ENCODE measurements at places on chromosomes 6 and 20. TPM values are rescaled to one million over a fixed set of nuclear protein-coding genes. Genes with fewer than 3 reads are reported as not detected.

The FOXP4 gene
- 15.9 TPM for total RNA-seq

The CLDN20 gene
- not detected for total RNA-seq

The VNN1 gene
- not detected for total RNA-seq

The CEP43 gene
- total RNA-seq = 20.3 TPM

- no peaks in the 10 kb centered on the region for H3K27me3 ChIP-seq
- no peak overlapping the region for H3K27ac ChIP-seq
- no peaks in the 10 kb centered on the region for H3K4me1 ChIP-seq
- no peaks in the 10 kb centered on the region for H3K36me3 ChIP-seq
- no peak overlapping the region for H3K4me3 ChIP-seq
These were observed 156.8 kb upstream of the RIN2 start for GRCh38 chr20:19601126-19601810.

DNA sequence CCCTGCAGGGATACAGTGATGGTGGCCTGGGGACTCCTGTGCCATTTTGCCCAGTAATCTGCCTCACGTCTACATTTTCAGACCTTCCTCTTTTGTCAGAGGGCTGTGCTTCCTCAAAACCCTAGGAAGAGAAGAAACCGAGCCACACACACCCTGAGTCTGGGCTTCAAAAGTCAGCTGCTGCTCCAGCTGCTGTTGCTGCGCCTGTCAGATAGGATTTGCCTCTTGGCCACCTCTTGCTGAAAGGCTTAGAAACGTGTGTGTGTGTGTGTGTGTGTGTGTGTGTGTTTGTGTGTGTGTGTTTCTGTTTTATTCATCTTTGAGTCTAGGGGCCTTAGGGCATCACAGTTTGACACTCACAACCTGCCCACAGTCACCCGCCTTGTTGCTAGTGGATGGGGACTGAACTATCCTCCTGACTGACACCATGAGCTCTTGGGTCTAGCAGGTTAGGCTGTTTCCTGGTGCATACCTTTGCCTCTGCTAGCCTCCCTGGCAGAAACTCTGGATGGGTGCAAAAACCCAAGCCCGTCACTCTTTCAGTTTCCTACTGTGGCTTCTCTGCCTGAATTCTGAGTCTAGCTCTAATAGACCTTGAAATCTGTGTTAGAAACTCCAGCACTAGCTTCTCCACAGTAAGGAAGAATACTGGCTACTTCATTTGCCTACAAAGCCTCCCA, 94.9 kb upstream of the CEP85L start:
- no peaks in the 10 kb centered on the region for H3K36me3 ChIP-seq
- no peak for DNase-seq
- H3K4me1 ChIP-seq = peaks cover 31% of the 10 kb centered on the region
- H3K27ac ChIP-seq = no peak overlapping the region
- no peaks in the 10 kb centered on the region for H3K27me3 ChIP-seq

DNA sequence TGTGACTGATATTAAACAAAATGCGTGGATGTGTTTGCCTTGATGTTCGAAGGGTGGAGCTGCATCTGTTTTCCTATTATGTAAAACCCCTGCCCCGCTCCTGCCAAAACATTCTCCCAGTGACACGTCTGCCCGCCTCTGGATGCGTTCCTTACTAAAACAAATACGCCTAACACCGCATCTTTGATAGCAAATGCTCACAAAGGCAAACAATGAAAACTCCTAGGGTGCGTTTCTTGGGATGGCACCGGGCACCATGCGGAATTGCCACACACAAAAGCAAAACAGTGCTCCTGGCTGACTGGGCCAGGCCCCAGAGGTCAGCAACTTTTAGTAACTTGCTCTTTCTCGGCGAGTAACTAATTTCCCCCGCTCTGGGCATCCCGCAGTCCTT, 9.0 kb upstream of the FOXC1 start:
- DNase-seq = no peak
- H3K27me3 ChIP-seq = peaks cover 68% of the 10 kb centered on the region
- H3K4me3 ChIP-seq = no peak overlapping the region
- H3K36me3 ChIP-seq = no peaks in the 10 kb centered on the region
- H3K4me1 ChIP-seq = peaks cover 10% of the 10 kb centered on the region
- H3K27ac ChIP-seq = no peak overlapping the region

GRCh38 chr20:48751871-48752270, 75.9 kb downstream of the PREX1 start:
- peak overlapping the region; percentile 17 for H3K4me3 ChIP-seq
- H3K36me3 ChIP-seq = peaks cover 10% of the 10 kb centered on the region
- no peak for DNase-seq
- H3K27ac ChIP-seq = no peak overlapping the region
- no peaks in the 10 kb centered on the region for H3K27me3 ChIP-seq

GRCh38 chr6:86978251-86978650, 40.9 kb downstream of the HTR1E start:
- DNase-seq = no peak
- H3K27ac ChIP-seq = no peak overlapping the region
- peaks cover 6% of the 10 kb centered on the region for H3K27me3 ChIP-seq
- no peaks in the 10 kb centered on the region for H3K4me1 ChIP-seq

GRCh38 chr20:9110916-9111432, 42.1 kb downstream of the PLCB4 start:
- DNase-seq = no peak
- no peaks in the 10 kb centered on the region for H3K27me3 ChIP-seq
- H3K27ac ChIP-seq = no peak overlapping the region
- no peaks in the 10 kb centered on the region for H3K4me1 ChIP-seq
- no peak overlapping the region for H3K4me3 ChIP-seq
- no peaks in the 10 kb centered on the region for H3K36me3 ChIP-seq

GRCh38 chr6:117976030-117976651, 69.1 kb downstream of the SLC35F1 start:
- DNase-seq = peak; percentile 17
- H3K4me1 ChIP-seq = no peaks in the 10 kb centered on the region
- H3K36me3 ChIP-seq = no peaks in the 10 kb centered on the region
- H3K27ac ChIP-seq = no peak overlapping the region
- H3K4me3 ChIP-seq = no peak overlapping the region
- peaks cover 8% of the 10 kb centered on the region for H3K27me3 ChIP-seq

DNA sequence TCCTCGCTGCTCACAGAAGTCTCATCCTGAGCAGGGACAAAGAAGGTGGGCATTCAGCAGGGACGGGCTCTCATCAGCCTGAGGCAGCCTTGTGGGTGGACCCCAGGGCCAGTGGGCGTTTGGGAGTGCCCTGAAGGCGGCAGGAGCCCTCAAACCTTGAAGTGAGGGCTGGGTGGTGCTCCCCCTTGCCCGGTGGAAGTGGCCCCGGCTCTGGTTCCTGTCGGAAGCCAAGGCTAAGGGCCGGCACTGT, 110.5 kb downstream of the NOL4L start:
- H3K36me3 ChIP-seq = peaks cover 2% of the 10 kb centered on the region
- H3K4me3 ChIP-seq = no peak overlapping the region
- no peak for DNase-seq
- no peak overlapping the region for H3K27ac ChIP-seq

- H3K27ac ChIP-seq = no peak overlapping the region
- no peak overlapping the region for H3K4me3 ChIP-seq
- no peak for DNase-seq
- H3K4me1 ChIP-seq = peaks cover 3% of the 10 kb centered on the region
- H3K36me3 ChIP-seq = no peaks in the 10 kb centered on the region
- peaks cover 41% of the 10 kb centered on the region for H3K27me3 ChIP-seq
These were observed 15.1 kb upstream of the FOXC1 start for GRCh38 chr6:1594445-1595200.
